Keratinocyte (primary cell): ENCODE measurements at places on chromosomes 5 and 9.

- no peaks in the 10 kb centered on the region for H3K27me3 ChIP-seq
- no peak for DNase-seq
- no peaks in the 10 kb centered on the region for H3K36me3 ChIP-seq
- H3K4me1 ChIP-seq: no peaks in the 10 kb centered on the region
- H3K27ac ChIP-seq: no peak overlapping the region
Observed at GRCh38 chr5:159682623-159683022, 233.7 kb upstream of the ADRA1B start.

- peak overlapping the region; percentile 84 for H3K4me3 ChIP-seq
- no peak for DNase-seq
- no peaks in the 10 kb centered on the region for H3K27me3 ChIP-seq
- no peaks in the 10 kb centered on the region for H3K4me1 ChIP-seq
Observed at GRCh38 chr5:131164191-131165118, 601 bp downstream of the HINT1 start.

- no peaks in the 10 kb centered on the region for H3K36me3 ChIP-seq
- H3K4me3 ChIP-seq: no peak overlapping the region
- H3K27me3 ChIP-seq: no peaks in the 10 kb centered on the region
- peaks cover 8% of the 10 kb centered on the region for H3K4me1 ChIP-seq
- no peak for DNase-seq
- no peak overlapping the region for H3K27ac ChIP-seq
Observed at GRCh38 chr9:97109194-97109811, 70.4 kb upstream of the CTSV start.

- no peak overlapping the region for H3K4me3 ChIP-seq
- H3K4me1 ChIP-seq: no peaks in the 10 kb centered on the region
- H3K27me3 ChIP-seq: no peaks in the 10 kb centered on the region
- no peak overlapping the region for H3K27ac ChIP-seq
- DNase-seq: no peak
Observed at GRCh38 chr9:70427161-70427945, 12.9 kb upstream of the KLF9 start.

DNA sequence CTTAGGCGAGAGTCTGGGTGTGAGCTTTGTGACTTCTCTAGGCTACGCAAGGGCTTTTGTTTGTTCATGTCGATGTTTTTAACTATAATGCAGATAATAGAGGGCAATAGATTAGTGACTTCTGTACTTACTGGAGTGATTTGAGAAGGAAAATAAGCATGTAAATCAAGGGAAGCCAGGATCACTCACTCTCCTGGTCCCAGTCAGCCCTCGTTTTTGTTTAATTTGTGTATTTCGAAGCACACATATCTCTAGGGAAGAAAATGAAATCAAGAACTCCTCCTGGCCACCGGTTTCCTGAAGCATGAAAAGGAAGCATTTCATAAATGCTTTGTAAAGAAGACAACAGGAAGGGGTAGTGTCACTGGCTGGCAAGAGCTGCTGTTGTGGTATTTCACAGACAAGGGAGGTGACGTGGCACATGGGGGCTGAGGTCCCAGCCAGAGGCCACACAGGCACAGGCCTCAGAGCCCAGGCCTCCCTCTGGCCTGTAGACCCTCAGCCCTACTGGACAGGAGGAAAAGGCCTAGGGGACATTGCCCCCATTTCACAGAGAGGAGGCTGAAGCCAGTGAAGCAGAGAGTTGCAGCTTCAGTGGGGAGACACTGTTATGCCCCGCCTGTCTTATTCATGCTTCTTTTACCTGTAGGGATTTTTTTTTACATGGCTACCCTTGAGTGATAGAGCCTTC is 34.1 kb downstream of the IRF1 start:
- no peak overlapping the region for H3K4me3 ChIP-seq
- no peaks in the 10 kb centered on the region for H3K27me3 ChIP-seq
- no peaks in the 10 kb centered on the region for H3K36me3 ChIP-seq
- no peak for DNase-seq
- peaks cover 39% of the 10 kb centered on the region for H3K4me1 ChIP-seq

DNA sequence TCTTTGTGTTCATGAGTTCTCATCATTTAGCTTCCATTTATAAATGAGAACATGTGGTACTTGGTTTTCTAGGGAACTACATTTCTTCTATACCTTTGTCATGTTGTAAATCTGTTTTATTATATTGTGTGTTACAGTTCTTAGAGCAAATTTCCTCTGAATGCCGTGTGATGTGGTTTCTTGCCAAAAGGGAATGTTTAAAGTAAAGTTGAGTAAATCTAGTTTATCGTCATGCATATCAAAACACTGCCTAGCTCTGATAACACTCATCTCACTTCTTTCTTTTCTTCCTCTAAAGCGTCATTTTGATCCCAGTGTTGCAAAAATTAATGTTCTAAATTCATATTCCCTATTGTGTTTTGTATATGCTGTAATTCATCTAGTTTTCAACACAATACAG is 295.4 kb upstream of the HAPLN1 start:
- no peak overlapping the region for H3K4me3 ChIP-seq
- H3K27ac ChIP-seq: no peak overlapping the region
- H3K27me3 ChIP-seq: no peaks in the 10 kb centered on the region
- no peaks in the 10 kb centered on the region for H3K4me1 ChIP-seq

GRCh38 chr5:102537011-102537410 is 38.2 kb upstream of the SLCO6A1 start:
- no peaks in the 10 kb centered on the region for H3K27me3 ChIP-seq
- no peak overlapping the region for H3K27ac ChIP-seq
- H3K4me3 ChIP-seq: no peak overlapping the region
- no peak for DNase-seq
- H3K4me1 ChIP-seq: no peaks in the 10 kb centered on the region

DNA sequence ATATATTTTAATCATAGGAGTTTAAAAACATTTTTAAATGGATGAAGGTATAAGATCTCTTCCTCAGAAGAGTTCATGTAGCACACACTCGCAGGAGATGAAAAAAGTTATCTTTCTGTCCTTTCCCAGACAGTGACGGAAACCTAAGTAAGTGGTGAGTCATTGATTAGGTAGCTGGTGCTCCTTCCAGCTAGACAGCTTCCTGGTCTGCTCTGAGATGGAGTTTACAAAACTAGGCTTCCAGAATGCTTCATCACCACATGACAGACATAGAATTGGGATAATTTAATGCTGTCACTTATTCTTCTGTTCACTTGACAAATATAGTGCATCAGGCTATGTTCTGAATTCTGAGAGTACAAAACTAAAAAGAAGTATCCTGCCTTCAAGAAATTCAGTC is 2393.0 kb upstream of the C9orf72 start:
- no peaks in the 10 kb centered on the region for H3K27me3 ChIP-seq
- no peak overlapping the region for H3K4me3 ChIP-seq
- no peaks in the 10 kb centered on the region for H3K4me1 ChIP-seq
- no peak overlapping the region for H3K27ac ChIP-seq
- DNase-seq: no peak
- H3K36me3 ChIP-seq: no peaks in the 10 kb centered on the region

- H3K4me1 ChIP-seq: peaks cover 10% of the 10 kb centered on the region
- no peak overlapping the region for H3K27ac ChIP-seq
- no peaks in the 10 kb centered on the region for H3K36me3 ChIP-seq
- no peak for DNase-seq
- H3K4me3 ChIP-seq: no peak overlapping the region
- no peaks in the 10 kb centered on the region for H3K27me3 ChIP-seq
Observed at GRCh38 chr9:113454914-113455761, 8.4 kb upstream of the RGS3 start.

- H3K36me3 ChIP-seq: no peaks in the 10 kb centered on the region
- H3K4me1 ChIP-seq: no peaks in the 10 kb centered on the region
- no peaks in the 10 kb centered on the region for H3K27me3 ChIP-seq
- H3K27ac ChIP-seq: no peak overlapping the region
Observed at GRCh38 chr5:120236360-120236759, 227.7 kb upstream of the PRR16 start.

GRCh38 chr5:36058776-36059175 is 7.9 kb downstream of the UGT3A2 start:
- DNase-seq: no peak
- H3K27me3 ChIP-seq: no peaks in the 10 kb centered on the region
- no peak overlapping the region for H3K4me3 ChIP-seq
- H3K36me3 ChIP-seq: no peaks in the 10 kb centered on the region
- peaks cover 5% of the 10 kb centered on the region for H3K4me1 ChIP-seq
- H3K27ac ChIP-seq: no peak overlapping the region

DNA sequence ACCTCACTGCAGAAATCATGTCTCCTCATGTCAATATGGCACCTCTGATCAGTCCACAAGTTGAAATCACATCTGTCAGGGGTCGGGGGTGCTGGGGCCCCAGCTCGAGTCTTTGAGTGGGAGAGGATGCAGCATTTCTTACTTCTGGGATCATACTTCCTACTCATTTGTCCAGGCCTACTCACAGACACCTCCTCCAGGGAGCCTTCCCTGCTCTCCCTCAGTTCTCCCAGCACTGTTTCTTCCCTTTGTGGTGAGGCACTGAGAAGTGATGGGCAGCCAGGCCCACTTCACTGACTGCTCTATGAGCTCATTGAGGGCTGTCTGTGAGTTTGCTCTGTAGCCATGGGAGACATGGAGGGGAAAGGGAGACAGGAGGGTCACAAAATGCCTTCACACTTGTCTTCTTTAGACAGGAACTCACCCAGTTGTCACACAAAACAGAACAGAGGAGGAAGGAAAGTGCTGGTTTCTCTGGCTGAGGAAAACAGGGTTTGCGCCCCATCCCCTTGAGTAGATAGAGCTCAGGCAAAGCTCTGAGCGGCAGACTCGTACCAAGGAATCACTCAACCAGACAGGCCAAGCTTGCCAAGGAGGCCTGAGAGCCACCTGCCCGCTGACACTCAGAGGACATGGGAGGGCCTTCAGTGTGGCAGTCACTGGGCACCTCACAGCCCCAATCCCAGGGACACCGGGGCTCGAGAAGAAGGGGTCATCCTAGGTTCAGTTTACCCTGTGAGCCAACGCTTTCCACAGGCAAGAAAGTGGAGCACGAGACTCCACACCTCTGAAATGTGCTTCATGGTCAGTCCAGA is 152.9 kb downstream of the GABBR2 start:
- no peaks in the 10 kb centered on the region for H3K36me3 ChIP-seq
- no peaks in the 10 kb centered on the region for H3K4me1 ChIP-seq
- no peak for DNase-seq
- H3K4me3 ChIP-seq: no peak overlapping the region

DNA sequence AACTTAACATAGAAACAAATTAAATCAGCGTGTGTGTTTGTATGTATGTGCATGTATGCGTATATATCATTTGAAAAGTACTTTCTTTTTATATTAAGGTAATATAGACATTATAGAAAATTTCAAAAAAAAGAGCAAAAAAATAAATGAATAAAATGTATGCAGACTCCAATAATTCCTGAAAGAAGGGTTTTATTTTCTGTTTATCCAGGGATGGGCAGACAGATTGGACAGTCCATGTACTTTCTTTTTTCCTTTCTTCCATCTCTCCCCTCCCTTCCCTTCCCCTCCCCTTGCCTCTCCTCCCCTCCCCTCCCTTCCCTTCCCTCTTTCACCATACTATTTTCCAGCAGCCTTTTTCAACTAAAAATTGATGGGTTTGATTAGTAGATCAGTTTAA is 123.8 kb downstream of the SGCD start:
- H3K4me1 ChIP-seq: no peaks in the 10 kb centered on the region
- no peaks in the 10 kb centered on the region for H3K36me3 ChIP-seq
- no peak overlapping the region for H3K27ac ChIP-seq
- H3K4me3 ChIP-seq: no peak overlapping the region
- H3K27me3 ChIP-seq: no peaks in the 10 kb centered on the region

DNA sequence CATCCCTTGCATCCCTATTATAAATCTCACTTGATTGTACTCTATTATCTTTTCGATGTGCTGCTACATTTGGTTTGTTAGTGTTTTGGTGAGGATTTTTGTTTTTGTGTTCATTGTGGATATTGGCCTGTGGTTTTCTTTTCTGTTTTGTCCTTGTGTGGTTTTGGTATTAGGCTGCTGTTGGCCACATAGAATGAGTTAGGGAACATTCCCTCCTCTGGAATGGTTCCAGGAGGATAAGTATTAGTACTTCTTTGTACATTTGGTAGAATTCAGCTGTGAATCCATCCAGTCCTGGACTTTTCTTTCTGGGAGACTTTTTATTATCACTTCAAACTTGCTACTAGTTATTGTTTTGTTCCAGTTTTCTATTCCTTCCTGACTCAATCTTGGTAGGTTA is 287.2 kb downstream of the CWC27 start:
- peaks cover 5% of the 10 kb centered on the region for H3K4me1 ChIP-seq
- no peaks in the 10 kb centered on the region for H3K27me3 ChIP-seq
- no peaks in the 10 kb centered on the region for H3K36me3 ChIP-seq
- H3K27ac ChIP-seq: no peak overlapping the region
- no peak for DNase-seq

- H3K27me3 ChIP-seq: peaks cover 23% of the 10 kb centered on the region
- H3K36me3 ChIP-seq: no peaks in the 10 kb centered on the region
- H3K4me3 ChIP-seq: no peak overlapping the region
- H3K27ac ChIP-seq: no peak overlapping the region
Observed at GRCh38 chr5:157267761-157268480, 2.0 kb downstream of the CYFIP2 start.

- H3K36me3 ChIP-seq: no peaks in the 10 kb centered on the region
- H3K27me3 ChIP-seq: peaks cover 9% of the 10 kb centered on the region
- no peak overlapping the region for H3K27ac ChIP-seq
Observed at GRCh38 chr5:136208916-136209315, 16.0 kb upstream of the SMIM32 start.

- no peaks in the 10 kb centered on the region for H3K36me3 ChIP-seq
- no peak overlapping the region for H3K4me3 ChIP-seq
- no peaks in the 10 kb centered on the region for H3K4me1 ChIP-seq
- no peaks in the 10 kb centered on the region for H3K27me3 ChIP-seq
Observed at GRCh38 chr9:28163619-28164018, 590.3 kb upstream of the C9orf72 start.

GRCh38 chr5:73352649-73353230 is 95.8 kb downstream of the FOXD1 start:
- H3K36me3 ChIP-seq: no peaks in the 10 kb centered on the region
- no peaks in the 10 kb centered on the region for H3K4me1 ChIP-seq
- no peak for DNase-seq

DNA sequence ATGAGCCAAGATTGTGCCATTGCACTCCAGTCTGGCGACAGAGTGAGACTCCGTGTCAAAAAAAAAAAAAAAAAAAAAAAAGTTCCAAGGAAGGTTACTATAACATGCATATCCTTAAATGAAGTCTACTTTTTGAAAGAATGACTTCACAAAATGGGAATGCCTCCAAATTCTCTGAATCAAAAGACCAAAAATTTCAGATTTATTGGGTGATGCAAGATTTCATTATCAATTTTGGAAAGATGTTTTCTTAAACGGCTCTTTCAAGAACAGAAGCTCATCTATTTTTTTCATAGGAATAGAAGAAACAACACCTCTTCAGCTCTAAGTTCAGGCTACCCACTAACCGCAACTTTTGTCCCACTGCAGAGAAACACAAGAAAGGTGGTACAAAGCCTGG is 69.9 kb downstream of the AUH start:
- no peaks in the 10 kb centered on the region for H3K27me3 ChIP-seq
- H3K4me3 ChIP-seq: no peak overlapping the region
- no peaks in the 10 kb centered on the region for H3K36me3 ChIP-seq
